Temporal lobe (tissue), 4 donors: ENCODE measurements at places on chromosomes 1 and 21. TPM values are rescaled to one million over a fixed set of nuclear protein-coding genes. Genes with fewer than 3 reads are reported as not detected.

USH2A gene
- total RNA-seq, result under 0.01 TPM

NEK2 gene
- total RNA-seq, result 3.0 TPM

CLDN8 gene
- not detected for total RNA-seq

CRB1 gene
- total RNA-seq, result 21.6 TPM

SYF2 gene
- total RNA-seq, result 27.8 TPM

SV2A gene
- 72.0 TPM for total RNA-seq

CBR1 gene
- total RNA-seq, result 15.0 TPM
